ENCODE measurements at places on chromosomes 7 and 10. TPM values are rescaled to one million over a fixed set of nuclear protein-coding genes. Genes with fewer than 3 reads are reported as not detected.
A peak's percentile ranks its signal among the peaks of the same experiment; 100 is the strongest.

DNA sequence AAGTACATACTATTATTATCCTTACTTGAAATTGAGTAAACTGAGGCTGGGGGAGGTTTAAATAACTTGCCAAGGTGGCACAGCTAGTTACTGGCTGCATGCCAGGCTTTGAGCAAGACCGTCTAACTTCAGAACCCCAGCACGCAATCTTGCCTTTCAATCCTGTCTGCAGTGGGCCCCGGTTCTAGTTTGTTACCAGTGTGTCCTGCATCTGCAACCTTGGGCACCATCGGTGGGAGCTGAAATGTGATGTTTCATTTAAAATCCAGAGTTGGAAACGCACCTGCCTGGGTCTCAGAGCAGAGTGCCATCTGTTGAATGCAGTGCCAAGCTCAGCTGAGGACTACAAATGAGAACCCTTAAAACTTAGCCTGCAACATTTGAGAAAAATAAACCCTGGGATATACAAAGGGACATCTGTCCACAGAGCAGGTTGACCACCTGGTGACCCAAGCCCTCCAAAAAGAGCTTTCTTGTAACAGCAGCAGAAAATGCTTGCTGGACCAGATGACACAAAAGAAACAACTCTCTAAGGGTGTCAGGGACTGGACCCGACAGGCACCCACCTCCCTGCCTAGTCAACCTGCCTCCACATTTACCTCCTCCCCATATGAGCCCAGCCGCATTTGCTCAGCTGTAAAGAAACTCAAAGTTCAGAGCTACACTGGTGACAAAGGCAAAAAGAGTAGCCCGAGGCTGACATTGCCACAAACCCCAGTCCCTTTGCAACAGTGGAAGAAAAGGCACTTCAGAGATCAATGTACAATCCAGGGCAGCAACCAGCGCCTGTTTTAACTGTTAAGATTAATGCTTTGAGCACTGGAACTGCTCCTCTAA is 1.7 kb downstream of the SH3PXD2A start:
- H3K4me1 ChIP-seq, result peaks cover 10% of the 10 kb centered on the region
- no peak overlapping the region for H3K27ac ChIP-seq
- H3K4me3 ChIP-seq, result peak overlapping the region; percentile 59
- no peak for DNase-seq
- no peaks in the 10 kb centered on the region for H3K36me3 ChIP-seq
- peaks cover 31% of the 10 kb centered on the region for H3K27me3 ChIP-seq

Gene AIFM2
- total RNA-seq, result 4.6 TPM

GRCh38 chr10:128043259-128044045 is 82.8 kb downstream of the MKI67 start:
- H3K4me3 ChIP-seq, result no peak overlapping the region
- peaks cover 6% of the 10 kb centered on the region for H3K36me3 ChIP-seq
- H3K27me3 ChIP-seq, result no peaks in the 10 kb centered on the region
- no peak overlapping the region for H3K27ac ChIP-seq

Gene PHKG1
- total RNA-seq, result 1.6 TPM

DNA sequence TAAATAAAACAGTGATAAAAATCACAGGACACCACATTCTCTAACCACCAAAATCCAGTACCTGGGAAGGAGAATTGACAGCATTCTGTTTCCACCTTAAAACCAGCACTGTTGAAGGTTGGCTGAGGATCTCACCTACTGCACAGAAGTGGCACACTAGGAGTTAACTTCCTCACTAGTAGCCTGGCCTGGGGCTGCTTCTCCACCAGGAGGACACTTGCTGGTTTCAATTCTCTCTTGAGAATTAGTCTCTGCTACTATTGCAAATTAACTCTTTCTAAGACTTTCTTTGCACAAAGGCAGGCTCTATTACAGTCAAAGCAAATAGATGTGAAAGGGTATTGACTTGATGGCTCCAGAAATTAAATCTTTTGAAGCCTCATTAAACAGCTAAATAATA is 2.3 kb upstream of the CTTNBP2 start:
- no peak overlapping the region for H3K27ac ChIP-seq
- H3K4me1 ChIP-seq, result peaks cover 16% of the 10 kb centered on the region
- H3K27me3 ChIP-seq, result peaks cover 34% of the 10 kb centered on the region
- DNase-seq, result no peak
- H3K4me3 ChIP-seq, result no peak overlapping the region

GRCh38 chr7:89857767-89858166 is 296.5 kb upstream of the STEAP1 start:
- no peak overlapping the region for H3K4me3 ChIP-seq
- no peaks in the 10 kb centered on the region for H3K27me3 ChIP-seq
- H3K27ac ChIP-seq, result no peak overlapping the region
- no peaks in the 10 kb centered on the region for H3K36me3 ChIP-seq
- no peaks in the 10 kb centered on the region for H3K4me1 ChIP-seq

GRCh38 chr7:83985821-83986220 is 208.8 kb downstream of the SEMA3A start:
- H3K36me3 ChIP-seq, result no peaks in the 10 kb centered on the region
- no peak overlapping the region for H3K4me3 ChIP-seq
- DNase-seq, result no peak
- no peaks in the 10 kb centered on the region for H3K27me3 ChIP-seq

- peaks cover 9% of the 10 kb centered on the region for H3K27me3 ChIP-seq
- H3K4me1 ChIP-seq, result peaks cover 8% of the 10 kb centered on the region
- peak; percentile 2 for DNase-seq
- no peak overlapping the region for H3K27ac ChIP-seq
Observed at GRCh38 chr10:43234471-43235041, 32.3 kb downstream of the RASGEF1A start.

Gene OR2F1
- total RNA-seq, result not detected

- peaks cover 11% of the 10 kb centered on the region for H3K27me3 ChIP-seq
- no peaks in the 10 kb centered on the region for H3K4me1 ChIP-seq
- DNase-seq, result no peak
Observed at GRCh38 chr10:23150610-23151009, 41.5 kb upstream of the PTF1A start.

DNA sequence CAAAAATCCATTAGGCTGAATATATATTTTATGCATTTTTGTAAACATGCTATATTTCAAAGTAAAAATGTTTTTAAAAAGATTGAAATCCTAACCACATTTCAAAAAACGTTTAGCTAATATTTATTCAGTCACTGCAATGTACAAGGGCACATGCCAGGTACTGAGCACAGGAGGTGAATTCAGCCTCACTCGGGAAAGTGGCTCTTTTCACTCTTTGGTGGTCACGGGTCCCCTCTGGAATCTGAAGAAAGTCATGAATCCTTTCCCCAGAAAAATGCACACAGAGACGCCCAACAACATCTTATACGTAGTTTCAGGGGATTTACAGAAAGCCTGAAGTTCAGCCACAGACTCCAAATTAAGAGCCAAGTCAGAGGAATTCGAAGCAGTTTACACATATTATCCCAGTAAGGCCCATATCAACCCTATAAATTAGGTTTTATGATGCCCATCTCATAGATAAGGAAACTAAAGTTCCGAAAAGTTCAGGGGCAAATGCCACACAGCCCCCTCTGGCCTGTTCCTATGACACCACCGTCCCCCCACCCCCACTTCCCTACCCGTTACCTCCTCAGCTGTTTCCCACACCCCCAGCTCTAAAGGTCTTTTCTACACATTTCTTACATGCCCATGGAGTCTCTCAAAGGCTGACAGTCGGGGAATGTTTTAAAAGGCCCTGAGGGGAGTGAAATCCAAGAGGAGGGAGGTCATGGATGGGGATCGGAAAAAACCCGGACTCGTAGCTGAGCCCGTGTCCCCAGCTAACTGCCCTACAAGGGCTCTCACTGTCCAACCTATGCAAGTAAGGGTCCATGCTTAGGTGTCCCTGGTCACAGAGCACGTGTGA is 9.6 kb upstream of the SVOPL start:
- H3K27me3 ChIP-seq, result no peaks in the 10 kb centered on the region
- no peaks in the 10 kb centered on the region for H3K36me3 ChIP-seq
- H3K4me3 ChIP-seq, result no peak overlapping the region
- no peak overlapping the region for H3K27ac ChIP-seq

GRCh38 chr10:51425431-51425830 is 274.0 kb downstream of the CSTF2T start:
- no peaks in the 10 kb centered on the region for H3K36me3 ChIP-seq
- no peak for DNase-seq
- H3K27ac ChIP-seq, result no peak overlapping the region
- peaks cover 2% of the 10 kb centered on the region for H3K27me3 ChIP-seq
